Posterior vena cava (tissue), 2 donors: ENCODE measurements at places on chromosomes 6 and 20. TPM values are rescaled to one million over a fixed set of nuclear protein-coding genes. Genes with fewer than 3 reads are reported as not detected.

The PNPLA1 gene
- 0.19 TPM for total RNA-seq

The CD93 gene
- 79.4 TPM for total RNA-seq

The GJA10 gene
- total RNA-seq: not detected

The HMGA1 gene
- total RNA-seq: 39.7 TPM

The LEMD2 gene
- total RNA-seq: 38.0 TPM

The FOXC1 gene
- total RNA-seq: 27.6 TPM

DNA sequence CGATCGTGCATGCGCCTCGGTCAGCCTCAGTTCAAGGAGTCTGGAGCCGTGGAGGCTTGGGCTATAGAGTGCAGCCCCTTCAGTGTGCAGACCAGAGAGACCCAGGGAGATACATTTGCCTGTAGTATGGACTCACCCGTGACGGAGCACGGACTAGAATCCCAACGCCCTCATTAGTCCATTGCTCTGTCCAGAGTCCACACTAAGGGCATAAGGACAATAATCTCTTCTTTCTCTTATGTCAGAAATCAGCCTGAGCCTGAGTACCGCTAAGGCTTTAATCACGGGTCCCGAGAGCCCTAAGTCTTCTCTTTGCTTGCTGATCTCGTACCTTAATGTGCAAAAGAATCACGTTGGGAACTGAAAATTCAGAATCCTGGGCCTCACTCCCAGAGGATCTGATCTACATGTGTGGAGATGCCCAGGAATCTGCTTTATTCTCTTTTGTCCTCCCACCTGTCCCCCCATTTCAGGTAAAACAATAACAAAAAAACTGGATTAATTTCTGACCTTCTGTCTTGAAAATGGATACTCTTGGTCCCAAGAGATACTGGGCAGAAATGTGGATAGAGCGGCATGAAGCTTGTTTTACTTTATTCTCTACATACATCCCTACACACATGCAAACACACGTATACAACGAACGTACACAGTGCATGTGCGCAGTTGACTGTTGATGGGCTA lies 671 bp downstream of the BPHL start:
- no peak for DNase-seq

DNA sequence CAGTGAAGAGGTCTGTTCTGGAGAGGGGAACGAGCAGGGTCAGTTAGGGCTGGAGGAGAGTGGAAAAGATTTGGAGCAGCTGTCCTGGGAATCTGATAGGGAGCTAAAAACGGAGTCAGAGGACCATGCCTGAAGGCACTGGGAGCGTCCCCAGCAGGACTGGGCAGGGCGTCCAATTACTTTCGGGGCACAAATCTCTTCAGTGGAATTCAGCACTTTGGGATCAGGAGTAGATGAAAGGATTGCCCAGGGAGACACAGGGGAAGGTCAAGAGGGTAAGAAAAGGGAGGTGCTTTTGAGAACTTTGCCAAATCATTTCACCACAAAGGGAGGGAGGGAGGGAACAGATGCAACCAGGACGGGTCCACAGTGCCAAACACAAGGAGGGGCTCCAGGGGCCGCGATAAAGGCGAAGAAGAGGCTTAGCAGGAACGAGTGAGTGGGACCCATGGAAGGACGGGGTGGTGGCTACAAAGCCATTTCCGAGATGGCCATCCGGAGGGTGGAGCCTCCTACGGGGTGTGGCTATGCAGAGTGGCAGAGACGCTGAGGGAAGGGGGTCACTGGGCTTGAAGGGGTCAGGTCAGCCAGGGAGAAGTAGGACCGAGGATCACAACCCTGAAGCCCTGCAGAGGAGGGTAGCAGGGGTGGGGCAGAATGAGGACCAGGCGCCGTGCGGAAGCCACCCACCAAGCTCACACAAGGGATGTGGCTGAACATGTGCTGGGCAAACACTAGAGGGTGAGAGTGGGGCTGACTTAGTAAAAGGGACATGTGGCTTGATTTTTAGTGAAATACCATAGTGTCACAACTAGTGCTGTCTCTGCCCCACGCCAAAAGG lies 180.0 kb upstream of the RREB1 start:
- no peak for DNase-seq

GRCh38 chr6:35368038-35368887 lies 25.9 kb downstream of the PPARD start:
- no peak for DNase-seq

DNA sequence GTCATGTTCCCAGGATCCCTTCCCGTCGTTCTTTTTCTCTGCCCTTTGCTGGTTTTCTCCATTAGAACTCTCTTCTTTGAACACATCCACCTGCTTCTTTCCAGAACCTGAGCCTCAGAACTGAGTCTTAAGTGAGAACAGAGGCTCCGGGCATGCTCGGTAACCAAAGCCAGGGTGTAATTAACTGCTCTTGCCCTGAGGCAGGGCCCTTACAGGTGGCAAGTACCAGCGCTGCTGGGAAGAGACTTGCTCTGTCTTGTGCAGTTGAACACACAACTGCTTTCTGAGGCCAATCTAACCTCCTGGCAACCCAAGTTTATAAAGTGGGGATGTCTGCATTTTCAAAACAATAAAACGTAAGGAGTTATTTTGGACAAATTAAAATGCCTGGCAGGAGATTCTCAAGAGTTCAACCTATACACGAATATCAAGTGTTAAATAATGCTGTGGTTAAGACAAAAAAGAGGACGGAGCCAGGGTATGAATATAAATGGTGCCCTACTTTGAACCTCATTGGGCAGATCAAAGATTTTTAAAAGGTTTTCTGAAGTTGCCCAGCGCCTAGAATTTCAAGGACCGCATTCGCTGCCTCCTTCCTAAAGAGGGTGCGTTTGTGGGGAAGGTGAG lies 12.4 kb upstream of the DEK start:
- no peak for DNase-seq

GRCh38 chr20:14948416-14948815 lies 611.0 kb upstream of the FLRT3 start:
- no peak for DNase-seq

- DNase-seq: no peak
These were observed 648 bp upstream of the BACH2 start for GRCh38 chr6:90297115-90297866.

DNA sequence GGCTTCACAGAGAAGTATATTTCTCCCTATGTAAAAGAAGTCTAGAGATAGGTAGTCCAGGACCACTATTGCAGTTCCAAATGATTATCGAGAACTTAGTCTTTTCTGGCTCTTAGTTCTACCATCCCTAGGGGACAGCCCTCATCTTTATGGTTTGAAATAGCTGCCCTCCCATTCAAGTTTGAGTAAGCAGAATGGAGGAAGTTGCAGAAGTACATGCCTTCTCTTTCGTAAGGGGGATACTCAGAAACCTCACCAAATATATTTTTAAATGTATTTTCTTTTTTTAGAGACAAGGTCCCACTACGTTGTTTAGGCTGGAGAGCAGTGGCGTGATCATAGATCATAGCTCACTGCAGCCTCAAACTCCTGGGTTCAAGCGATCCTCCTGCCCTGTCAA lies 236.8 kb upstream of the RREB1 start:
- DNase-seq: no peak

DNA sequence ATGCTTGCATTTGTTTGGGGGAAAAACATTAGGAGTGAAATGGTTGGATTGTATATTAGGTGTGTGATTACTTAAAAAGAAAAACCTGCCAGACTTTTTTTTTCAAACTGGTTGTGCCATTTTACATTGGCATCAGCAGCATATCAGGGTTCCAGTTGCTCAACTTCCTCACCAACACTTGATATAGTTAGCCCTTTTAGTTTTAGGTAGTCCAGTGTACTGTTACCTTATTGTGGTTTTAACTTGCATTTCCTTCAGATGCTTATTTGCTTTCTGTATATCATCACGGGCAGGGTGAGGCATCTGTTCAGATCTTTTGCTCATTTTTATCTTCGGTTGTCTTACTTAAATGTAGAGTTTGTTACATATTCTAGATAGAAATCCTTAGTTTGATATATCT lies 5.2 kb downstream of the XRN2 start:
- DNase-seq: no peak

GRCh38 chr6:37298958-37299357 lies 41.0 kb upstream of the TMEM217 start:
- DNase-seq: no peak

DNA sequence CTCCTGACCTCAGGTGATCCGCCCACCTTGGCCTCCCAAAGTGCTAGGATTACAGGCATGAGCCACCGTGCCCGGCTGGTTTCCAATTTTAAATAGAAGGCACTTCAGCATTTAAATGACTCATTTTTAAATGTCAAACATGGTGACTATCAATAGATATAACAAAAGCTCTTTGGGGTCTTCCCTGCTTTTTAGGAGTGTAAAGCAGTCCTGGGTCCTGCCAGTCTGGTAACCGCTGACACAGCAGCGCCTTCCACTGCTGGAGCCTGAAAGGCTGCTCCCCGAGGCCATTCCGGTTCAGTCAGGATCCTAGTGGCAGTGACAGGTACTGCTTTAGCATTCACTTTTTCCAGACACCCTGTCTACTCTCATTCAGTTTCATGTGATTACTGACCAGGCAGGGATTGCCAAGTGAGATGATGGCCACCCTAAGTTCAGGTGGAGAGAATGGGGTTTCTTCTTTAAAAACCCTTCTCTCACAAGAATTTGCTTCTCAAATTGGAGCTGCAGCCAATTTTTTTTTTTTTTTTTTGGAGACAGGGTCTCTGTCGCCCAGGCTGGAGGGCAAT lies 5.1 kb downstream of the DIDO1 start:
- no peak for DNase-seq

DNA sequence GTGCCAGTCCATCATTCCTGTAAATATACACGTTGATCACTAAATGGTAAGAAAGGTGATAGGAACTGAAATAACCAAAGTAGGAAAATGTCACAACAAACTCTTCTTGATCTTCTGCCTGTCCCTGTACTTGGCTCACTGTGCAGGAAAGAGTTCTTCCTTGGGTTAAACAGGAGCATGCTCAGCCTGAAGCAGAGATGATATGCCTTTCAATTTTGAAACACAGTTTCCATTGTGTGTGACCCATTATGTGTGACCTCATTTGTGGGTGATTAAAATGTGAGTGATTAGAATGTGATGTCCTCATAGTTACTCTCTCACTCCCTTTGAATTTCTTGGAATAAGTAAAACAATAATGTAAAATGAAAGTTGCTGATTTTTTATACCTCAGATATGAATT lies 427.2 kb upstream of the AGPAT4 start:
- no peak for DNase-seq

DNA sequence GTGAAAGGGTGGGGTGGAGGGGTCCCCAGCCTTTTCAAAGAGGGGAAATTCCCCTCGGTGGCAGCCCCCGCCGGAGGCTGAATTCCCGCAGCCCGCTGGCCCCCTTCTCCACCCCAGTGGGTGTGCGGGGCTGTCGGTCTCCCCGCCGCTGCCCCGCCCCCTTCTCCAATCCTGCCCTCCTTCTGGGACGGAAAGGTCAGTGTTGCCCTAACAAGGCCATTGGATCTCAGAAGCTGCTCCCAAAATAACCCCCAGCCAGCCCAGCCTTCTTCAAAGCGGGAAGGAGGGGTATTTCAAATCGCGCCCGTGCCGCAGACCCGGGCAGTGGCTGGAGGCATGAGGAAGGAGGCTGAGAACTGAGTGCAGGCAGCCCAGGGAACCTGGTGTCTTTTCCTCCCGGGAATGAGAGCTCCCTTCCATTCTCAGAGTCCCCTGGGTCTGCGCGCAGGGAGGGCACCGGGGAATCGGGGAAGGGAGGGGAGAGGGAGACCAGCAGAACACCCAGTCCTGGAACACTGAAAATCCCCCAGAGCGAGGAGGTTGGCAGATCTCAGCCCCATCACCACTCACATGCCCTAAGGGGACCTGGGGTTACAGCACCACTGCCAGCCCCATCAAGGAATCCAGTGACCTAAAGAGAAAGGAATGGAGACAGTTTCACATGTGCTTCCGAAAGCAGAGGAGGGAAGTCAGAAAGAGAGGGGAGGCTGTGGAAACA lies at the start of gene JPH2:
Gene JPH2, minus strand, starts transcription at position 135 of the 718 bp plus-strand sequence. CDS start 483 bp downstream, outside the sequence.
- peak; percentile 84 for DNase-seq

- peak; percentile 81 for DNase-seq
These were observed 108.6 kb downstream of the BANF2 start for GRCh38 chr20:17808357-17808756.

- DNase-seq: no peak
These were observed 22.5 kb upstream of the SGK1 start for GRCh38 chr6:134340179-134340975.

- DNase-seq: peak; percentile 62
These were observed 205.4 kb downstream of the PREX1 start for GRCh38 chr20:48622421-48622820.

GRCh38 chr6:73285674-73286283 lies 22.8 kb upstream of the KHDC1 start:
- DNase-seq: no peak

DNA sequence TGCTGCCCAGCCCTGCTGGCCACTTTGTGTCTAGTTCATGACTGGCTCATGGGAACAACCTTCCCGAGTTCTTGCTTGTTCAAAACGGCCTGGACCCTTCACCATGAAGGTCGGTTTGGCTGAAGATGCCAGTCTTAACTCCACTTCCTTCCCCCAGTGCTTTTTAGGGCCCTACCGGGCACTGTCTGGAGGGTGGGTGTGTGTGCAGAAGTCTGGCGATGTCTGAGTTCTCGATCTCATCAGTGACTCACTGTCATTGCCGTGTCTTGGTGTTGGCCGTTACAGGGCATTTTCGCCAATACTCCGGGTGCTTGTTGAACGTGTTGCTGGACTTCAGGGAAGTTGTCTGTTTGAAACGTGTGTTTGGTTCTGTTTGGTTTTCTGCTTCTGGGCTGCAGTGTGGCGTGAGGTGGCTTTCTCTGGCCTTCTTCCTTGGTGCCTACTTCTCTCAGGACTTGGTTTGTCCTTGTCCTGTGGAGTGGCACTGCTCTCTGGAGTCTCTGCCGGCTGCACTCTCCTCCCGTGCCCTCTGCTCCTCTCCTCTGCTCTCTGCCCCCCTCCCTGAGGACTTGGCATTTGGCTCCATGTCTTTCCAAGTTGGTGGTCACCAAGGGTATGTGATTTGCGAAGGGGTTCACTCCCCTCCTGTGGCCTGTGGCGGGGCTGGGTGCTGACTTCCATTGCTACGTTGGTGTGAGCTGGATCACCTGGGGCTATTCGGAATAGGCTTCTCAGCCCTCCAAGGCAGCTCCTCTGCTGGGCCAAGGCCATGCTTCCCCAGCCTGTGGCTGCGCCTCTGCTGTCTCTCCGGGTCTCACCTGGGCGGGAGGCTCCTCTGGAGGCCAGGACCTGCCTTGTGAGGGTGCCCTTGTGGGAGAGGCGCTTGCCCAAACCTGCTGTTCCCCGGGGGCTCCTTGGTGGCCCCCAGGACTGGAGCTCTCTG lies 38.2 kb downstream of the PYGB start:
- DNase-seq: peak; percentile 70

DNA sequence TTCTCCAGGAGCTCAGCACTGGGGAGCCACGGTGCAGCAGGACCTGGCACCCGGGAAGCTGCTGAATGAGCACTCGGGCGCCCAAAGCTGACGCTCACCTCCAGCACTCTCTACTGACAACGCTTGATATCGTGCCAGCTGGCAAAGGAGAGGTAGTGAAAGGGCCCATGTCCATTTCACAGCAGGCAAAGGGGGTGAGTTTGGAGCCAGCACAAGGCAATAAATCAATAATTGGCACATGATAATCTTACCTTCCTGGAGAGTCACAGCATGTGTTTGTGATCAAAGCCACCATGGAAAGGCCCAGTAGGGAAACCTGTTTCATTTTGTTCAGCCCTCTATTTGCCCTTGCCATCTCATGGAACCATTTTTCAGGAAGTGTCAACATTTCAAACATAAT lies 23.3 kb upstream of the SMIM26 start:
- no peak for DNase-seq

GRCh38 chr6:13831615-13832014 lies 17.3 kb upstream of the MCUR1 start:
- DNase-seq: no peak
